ENCODE measurements at places on chromosomes 7 and 10.

GRCh38 chr10:131175891-131176290, 135.6 kb downstream of the TCERG1L start:
- DNase-seq, result no peak

GRCh38 chr10:125097409-125098070, 62.8 kb downstream of the CTBP2 start:
- no peak for DNase-seq

DNA sequence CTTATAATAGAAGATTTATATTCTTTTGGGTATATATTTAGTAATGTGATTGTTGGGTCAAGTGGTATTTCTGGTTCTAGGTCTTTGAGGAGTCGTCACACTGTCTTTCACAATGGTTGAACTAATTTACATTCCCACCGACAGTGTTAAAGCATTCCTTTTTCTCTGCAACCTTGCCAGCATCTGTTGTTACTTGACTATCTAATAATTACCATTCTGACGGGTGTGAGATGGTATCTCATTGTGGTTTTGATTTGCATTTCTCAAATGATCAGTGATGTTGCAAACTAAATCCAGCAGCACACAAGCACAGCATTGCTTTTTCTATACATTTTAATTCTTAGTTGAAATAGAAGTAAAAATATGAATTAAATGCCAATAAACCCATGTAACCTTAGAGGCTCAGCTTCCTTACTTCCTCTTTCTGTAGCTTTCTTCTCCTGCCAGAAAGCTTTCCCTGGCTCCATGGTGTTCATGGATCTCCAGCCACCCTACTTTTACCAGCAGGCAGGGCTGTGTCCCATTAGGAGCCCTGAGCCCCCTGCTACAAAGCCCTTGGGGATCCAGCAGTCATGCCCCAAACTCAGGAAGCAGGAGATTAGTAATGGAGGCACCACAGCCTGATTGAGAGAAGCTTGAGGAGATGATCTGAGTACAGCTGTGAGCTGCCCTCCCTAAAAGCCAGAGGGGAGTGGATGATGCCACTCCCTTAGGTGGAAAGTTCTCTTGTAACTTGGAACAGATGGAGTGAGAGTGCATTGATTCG, 158.6 kb downstream of the TMEM178B start:
- DNase-seq, result no peak

GRCh38 chr10:654647-654996, 34.8 kb downstream of the DIP2C start:
- DNase-seq, result no peak

DNA sequence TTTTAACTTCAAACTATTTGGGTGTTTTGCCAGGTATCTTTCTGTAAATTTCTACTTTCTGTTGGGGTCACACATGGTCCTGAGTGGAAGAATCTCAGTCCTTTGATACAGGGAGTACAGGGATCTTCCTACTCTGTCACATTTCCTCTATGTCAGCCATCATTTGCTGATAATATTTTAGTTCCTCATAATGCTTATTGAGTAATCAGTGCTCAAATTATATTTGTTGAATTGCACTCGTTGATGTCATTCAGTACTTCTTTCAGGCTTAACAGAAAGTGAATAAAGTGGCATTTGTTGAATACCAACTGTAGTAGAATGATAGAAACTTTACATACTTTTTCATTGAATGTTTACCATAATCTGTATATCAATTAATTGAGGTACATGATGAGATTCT, 31.9 kb downstream of the WDR11 start:
- DNase-seq, result no peak

DNA sequence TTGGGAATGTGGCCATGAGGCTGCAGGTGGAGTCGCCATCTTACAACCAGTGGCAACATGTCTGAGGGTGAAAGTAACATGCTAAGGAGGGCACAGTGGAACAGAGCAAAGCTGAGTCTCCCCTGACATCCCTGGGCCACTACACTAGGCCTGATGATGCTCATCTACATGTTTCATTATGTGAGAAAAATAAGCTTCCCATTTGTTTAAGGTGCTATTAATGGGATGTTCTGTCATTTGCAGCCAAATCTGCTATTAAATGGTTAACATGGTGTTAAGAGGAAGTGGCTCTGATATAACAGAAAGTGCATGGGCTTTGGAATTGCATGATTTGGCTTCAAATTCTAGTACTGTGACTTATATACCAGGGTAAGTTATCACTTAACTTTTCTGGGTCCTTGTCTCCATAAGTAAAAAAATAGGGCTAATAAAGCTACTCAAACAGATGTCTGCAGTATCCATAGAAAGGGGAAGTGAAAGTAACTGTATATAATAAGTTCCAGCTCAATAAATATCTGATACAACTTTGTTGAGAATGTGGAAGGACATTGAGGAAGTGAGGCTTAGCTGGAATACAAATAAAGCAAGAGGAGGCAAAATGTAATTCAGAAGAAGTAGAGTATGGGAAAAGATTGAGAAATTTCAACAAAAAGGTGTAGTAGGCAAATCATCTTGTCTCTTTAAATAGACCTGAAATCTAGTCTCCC, 158.9 kb downstream of the RTKN2 start:
- no peak for DNase-seq

- DNase-seq, result no peak
These were observed 123.0 kb downstream of the NOC3L start for GRCh38 chr10:94239696-94240095.

GRCh38 chr10:119511828-119512515, 30.5 kb downstream of the RGS10 start:
- no peak for DNase-seq

DNA sequence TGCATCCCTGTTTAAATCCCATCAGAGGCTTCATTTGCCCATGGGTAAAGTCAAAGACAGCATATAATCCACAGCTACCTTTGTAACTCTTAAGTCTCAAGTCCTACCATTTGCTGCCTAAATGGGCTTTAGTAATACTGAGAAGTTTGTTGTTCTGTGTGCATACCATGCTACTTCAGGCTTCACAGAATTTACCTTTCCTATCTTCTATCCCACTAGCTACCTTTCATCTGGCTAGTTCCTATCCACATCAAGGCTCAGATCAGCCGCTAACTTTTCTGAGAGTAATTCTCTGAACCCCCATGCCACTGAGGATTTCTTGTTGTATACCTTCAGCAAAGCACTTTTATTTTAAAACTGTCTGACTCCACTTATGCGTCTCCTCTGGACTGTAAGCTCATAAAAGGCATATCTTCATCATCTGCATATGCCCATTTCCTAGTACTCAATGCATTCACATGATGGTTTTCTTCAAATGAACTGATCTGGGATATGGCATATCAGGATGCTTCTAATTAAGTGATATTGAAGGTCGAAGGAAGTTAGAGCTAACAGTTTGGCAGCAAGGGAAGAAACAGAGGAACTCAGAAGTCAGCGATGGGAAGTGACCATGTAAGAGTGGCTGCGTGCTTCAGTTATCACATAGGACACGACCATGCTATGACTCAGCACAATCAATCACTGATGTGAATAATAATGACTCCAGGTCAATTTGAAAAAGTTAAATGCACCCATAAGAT, 283.9 kb upstream of the DKK1 start:
- DNase-seq, result peak; percentile 1

GRCh38 chr7:69751026-69751425, 152.8 kb downstream of the AUTS2 start:
- DNase-seq, result no peak

DNA sequence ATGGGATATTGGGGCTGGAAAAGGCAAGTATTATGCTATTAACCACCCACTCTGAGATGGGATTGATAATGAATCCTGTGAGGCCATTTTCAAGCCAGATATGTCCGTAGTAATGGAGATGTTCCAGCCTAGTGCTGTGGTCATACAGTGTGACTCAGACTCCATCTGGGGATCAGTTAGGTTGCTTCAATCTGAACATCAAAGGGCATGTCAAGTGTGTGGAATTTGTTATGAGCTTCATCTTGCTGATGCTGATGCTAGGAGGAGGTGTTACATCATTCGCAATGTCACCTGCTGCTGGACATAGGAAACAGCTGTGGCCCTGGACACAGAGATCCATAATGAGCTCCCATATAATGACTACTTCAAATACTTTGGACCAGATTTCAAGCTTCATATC, 144.7 kb downstream of the PLCE1 start:
- no peak for DNase-seq

GRCh38 chr7:43054052-43054722, 58.3 kb upstream of the HECW1 start:
- DNase-seq, result no peak

- no peak for DNase-seq
These were observed 156.7 kb upstream of the PFKP start for GRCh38 chr10:2910656-2911055.

- no peak for DNase-seq
These were observed 305.7 kb downstream of the FZD1 start for GRCh38 chr7:91569728-91570457.

- DNase-seq, result peak; percentile 89
These were observed 340.3 kb upstream of the PRKCQ start for GRCh38 chr10:6920072-6921019.

GRCh38 chr10:60208676-60209269, 180.9 kb downstream of the ANK3 start:
- peak; percentile 9 for DNase-seq

GRCh38 chr7:44985900-44986217, 7.0 kb upstream of the MYO1G start:
- no peak for DNase-seq

DNA sequence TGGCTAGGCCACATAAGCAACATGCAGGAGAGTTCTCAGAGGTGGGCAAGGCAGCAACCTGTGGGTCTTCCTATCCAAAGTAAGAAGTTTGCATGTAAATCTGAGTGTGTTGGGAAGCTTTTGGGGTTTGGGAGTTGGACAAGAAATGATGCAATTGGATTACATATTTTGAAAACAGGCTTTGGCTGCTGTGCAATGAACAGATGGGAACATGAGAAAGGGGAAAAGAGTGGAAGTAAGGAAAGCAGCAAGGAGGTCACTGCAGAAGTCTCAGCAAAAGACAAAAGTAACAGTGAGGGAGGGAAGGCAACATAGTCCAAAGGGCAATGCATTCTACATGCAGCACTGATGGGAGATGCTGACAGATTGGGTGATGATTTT, 61.1 kb upstream of the C10orf90 start:
- no peak for DNase-seq

DNA sequence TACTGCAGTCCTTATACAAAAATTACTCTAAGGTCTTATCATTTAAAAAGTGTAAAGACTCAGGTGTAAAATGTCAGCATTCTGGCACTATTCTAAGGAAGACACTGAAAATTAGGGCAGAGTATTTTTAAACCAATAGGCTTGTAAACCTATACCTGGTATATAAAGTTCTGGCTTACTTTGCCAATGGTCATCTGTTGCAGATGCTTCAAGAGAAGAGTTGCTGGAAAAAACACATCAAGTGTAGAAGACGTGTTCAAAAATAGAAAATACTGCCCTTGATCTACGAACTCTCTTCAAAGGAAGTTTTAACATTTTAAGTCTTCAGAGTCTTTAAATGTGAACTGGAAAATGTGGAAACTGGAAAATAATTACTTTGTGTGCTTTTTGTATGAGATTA, 23.9 kb downstream of the NT5C3A start:
- no peak for DNase-seq

- no peak for DNase-seq
These were observed 6.3 kb upstream of the SEMA3A start for GRCh38 chr7:84200859-84201258.

- DNase-seq, result no peak
These were observed 11.1 kb upstream of the ZMIZ1 start for GRCh38 chr10:79057481-79058275.

- no peak for DNase-seq
These were observed 132.5 kb downstream of the NRP1 start for GRCh38 chr10:33201971-33202370.

GRCh38 chr7:155963356-155963755, 151.1 kb upstream of the SHH start:
- DNase-seq, result no peak

DNA sequence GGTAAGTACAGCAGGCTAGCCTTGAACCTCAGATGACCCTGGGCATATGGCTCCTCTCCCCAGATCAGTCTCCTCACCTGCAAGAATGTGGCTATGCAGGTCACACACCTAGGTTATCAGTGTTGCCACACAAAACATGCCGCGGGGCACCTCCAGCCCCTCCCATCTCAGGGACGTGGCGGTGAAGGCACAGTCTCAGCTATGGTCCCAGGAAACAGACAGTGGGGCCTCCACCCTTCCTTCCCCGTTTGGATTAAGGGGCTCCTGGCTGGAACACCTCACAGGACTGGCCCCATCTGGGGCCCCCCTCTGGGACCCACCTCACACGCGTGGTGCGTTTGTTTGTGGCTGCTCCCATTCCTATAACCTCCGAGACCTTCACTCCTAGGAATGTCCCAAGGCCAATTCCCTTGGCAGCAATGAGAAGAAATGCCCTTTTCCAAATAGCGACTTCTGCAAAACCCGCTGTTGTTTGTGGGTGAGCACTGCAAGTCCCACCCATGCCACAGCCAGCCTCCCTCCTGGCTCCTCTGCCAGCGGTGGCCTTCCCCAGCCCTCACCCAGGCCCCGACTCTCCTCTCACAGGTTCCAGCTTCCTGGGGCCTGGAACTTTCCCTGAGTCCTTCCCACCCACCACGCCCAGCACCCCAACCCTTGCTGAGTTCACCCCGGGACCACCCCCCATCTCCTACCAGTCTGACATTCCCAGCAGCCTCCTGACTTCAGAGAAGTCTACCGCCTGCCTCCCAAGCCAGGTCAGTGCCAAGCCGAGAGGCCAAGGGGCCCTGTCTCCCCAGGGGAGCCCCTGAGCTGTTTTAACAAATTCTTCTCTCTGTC, 17.1 kb downstream of the ZMIZ2 start:
- DNase-seq, result no peak

DNA sequence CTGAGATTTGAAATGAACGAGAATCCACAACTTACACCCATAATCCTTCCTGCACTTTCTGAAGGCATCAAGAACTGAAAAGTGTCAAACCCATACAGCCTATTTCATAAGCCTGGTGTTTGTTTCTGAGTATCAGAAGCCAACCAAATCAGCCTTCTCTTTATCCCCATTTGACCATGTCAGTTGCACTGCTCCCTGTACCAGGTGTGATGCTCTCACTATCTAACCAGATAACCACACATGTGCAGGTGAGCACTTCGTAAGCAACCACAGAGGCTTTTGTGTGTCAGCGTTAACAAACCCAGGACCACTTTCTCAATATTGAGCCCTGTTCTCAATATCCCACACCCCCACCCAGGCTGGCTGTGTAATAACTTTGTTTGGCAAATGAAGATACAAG, 114.4 kb downstream of the DOCK4 start:
- DNase-seq, result no peak

DNA sequence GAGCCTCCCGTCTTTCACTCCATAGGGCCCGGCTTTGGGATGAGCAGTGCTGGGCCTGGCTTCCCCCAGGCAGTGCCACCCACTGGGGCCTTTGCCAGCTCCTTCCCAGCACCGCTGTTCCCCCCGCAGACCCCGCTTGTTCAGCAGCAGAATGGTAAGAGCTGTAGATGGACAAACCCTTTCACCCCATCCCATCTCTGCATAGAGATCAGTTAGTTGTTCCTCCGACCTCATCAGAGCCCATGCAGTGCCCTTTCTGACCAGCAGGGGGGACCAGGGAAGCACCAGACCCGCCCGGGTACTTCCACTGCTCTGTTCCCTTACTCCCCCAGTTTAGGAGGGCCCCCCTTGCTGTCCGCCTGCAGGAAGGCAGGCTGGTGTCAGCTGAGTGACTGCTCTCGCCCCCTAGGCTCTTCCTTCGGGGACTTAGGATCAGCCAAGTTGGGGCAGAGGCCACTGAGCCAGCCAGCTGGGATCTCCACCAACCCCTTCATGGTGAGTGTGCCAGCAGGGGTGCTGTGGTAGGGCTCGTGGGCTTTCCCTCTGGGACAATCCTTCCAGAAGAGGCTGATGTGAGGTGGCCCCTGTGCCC, 9.8 kb downstream of the SAP25 start:
- peak; percentile 65 for DNase-seq

All from Jurkat, Clone E6-1 (cell line).